ENCODE measurements at places on chromosomes 2 and 18.

DNA sequence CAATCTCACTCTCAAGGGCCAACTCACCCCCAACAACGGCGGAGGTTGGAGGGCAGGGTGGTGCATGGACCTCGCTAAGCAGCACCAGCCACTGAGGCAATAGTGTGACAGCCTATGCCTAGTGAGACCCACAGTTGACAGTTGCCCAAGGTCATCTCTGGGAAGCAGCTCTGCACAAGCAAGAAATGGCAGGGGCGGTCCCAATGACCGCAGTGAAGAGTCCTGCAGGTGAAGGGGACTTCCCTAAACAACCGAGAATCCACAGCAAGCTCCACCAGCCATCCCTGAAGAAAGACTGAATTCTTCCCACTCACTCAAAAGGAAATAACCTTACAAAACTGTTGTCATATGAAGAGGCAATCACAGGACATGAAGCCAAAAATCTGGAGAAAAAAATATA is 313.4 kb upstream of the ID2 start:
- no peak for DNase-seq

DNA sequence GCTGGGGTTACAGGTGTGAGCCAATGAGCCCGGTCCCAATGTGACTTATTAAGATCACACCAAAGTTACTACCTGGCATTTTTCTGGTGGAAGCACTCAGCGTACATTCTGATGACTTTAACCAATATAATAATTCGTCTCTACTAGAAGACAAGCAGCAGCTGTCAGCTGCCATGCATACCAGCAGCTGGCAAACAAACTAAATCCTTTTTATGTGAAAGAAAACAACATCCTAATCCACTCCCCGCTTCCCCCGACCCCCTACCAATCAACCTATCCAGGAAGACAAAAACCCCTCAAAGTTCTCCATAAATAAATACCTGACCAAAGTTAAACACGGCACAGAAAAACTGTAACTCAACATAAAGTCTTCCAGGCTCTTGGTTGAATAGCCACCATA is 42.1 kb downstream of the GPR155 start:
- DNase-seq = no peak

DNA sequence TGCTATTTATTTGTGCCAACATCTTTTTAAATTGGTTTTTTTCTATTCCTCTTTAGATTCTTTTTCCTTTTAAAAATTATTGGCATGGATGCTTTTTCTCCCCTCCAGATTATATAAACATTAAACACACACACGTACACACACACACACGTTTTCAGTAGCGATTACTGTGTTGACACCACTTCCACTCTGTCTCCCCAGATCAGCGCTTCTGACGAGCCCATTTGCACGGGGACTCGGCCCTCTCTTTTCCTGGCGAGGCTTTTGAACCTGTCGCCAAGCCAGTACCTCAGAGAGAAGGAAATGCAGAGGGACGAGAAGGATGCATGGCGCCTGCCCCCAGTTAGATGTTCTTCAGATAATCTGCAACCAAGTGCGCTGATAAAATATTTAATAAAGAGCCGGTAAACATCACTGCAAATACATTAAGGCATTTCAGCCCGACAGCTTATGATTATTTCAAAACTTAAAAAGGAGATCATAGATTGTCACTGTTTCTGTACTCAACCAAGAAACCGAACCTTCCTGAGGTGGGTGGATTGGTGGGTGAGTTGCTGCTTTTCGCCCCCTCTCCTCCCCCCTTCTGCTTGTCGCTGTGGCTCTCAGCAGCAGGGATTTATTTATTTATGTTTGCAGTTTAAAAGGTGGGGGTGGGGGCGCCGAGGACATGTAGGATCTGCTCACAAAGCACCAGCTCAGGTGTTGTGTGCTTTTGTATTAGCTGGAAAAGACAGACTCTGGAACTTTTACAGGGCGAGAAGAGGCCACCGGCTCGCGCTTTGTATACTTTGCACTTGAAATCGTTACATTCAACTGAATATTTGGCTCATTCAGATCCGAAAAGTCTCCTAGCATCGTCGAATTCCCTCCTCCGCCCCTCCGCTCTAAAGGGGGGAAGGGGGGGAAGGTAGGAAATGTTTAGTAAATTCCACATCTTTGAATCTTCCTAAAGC is 787 bp upstream of the TBR1 start:
- DNase-seq = no peak

- DNase-seq = no peak
These were observed 225.5 kb downstream of the DOK6 start for GRCh38 chr18:69626171-69626570.

- no peak for DNase-seq
These were observed 114.3 kb downstream of the GALNT1 start for GRCh38 chr18:35695803-35696202.

DNA sequence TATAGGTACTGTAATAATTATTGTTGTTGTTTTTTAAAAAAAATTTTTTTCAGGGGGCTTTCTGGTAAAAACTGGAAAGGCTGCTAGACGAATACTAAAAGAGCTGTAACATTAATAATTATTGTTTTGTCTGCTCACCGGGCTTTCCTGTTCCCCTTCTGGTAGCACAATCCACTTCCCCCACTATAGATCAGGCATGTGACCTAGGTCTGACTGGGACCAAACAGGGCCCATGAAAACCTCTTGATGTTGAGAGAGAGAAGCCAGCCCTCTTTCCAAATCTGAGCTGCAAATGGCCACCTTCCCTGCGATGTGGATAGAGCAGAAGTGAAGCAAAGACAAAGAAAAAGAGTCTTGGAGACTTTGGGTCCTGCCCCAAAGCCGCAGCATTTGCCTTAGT is 23.4 kb downstream of the SH2D6 start:
- DNase-seq = no peak

GRCh38 chr2:138298900-138299299 is 202.7 kb upstream of the SPOPL start:
- DNase-seq = no peak

- DNase-seq = no peak
These were observed 26.6 kb downstream of the LPIN2 start for GRCh38 chr18:2986150-2986865.

DNA sequence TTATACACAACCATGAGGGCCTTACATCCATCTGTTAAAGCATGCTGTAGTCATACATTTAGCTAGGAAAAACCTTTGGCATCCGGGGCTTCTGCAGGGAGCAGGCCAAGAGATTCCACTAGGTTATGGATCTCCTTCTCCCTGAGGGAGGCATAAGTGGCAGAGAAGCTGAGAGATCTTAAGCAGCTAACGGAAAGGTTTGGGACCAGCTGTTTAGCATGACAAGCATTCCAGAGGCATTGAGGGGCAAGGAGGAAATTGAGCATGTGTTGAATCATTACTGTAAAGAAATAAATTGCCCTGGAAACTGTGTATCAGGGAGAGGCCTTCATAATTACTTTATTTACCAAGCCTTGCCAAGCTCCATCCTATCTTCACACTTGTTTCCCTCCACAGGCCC is 643.1 kb downstream of the CNTNAP5 start:
- no peak for DNase-seq

DNA sequence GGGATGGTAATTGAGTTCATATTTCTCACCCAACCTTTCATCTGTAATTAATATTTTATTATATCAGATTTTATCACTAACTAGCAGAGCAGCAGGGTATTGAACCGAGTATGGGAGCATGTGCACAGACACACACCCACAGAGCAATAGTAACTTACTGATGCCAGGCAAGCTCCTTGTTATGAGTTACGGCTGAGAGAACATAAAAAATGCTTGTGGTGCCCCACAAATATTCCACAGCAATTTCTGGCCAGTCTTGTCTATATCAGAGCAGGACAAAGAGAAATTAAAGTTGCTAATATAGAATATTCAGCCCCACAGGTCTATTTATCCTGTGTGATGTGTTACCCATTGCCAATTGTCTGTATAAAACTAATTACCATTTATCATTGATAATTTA is 501.8 kb upstream of the RAB12 start:
- no peak for DNase-seq

DNA sequence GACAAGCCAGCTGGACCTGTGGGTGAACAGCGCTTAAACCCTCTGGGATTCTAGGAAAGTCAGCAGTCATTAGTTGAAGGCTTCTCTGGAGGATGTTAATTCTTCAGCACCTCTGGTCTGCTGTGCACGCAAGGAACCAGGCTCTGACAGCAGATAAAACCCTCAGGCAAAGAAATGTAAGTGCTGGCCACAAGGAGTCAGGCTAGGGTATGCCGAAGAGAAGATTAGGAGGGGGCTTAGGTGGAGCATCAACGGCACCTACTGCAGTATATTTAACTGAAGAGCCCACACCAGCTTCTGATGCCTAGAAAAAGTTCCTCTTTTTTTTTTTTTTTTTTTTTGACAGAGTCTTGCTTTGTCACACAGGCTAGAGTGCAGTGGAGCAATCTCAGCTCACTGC is 304.2 kb upstream of the MC4R start:
- no peak for DNase-seq

GRCh38 chr18:76064998-76065397 is 430.0 kb downstream of the ZNF516 start:
- DNase-seq = no peak

DNA sequence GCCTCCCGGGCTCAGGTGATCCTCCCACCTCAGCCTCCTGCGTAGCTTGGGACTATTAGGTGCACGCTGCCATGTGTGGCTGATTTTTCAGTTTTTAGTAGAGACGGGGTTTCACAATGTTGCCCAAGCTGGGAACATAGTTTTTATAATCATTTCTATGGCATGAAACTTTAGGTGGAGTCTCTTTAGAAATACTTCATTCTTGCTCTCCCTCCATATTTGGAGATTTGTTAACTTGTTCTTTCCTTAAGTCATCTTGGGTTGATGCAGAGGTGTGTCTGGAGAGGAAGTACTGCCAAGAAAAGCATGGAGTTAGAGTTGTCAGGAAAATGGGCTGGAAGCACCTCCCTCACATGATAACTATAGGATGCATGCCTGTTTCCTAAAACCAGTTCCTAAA is 17.4 kb downstream of the ZNF532 start:
- no peak for DNase-seq

DNA sequence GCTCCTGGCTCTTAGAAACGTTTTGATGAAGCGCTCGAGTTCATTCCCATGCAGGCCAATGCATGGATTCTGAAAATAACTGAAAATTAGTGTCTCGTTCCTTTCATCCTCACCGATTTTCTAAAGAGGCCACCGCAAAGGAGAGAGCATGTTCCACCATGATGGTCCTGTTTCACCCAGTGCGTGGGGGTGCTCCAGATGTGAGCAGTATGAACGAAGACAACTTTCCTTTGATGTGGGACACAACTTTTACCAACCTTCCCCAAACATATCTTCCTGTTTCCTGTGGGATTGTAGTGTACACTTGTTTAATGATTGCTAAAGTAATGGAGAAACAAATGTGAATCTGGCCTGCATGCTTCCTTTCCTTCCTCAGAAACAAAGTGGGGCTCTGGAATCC is 114.5 kb downstream of the PRPF40A start:
- DNase-seq = no peak

- no peak for DNase-seq
These were observed 19.7 kb upstream of the ARHGAP25 start for GRCh38 chr2:68714866-68715265.

- no peak for DNase-seq
These were observed 40.0 kb downstream of the NPPC start for GRCh38 chr2:231886071-231886681.
